ENCODE measurements at places on chromosomes 7 and 10.

DNA sequence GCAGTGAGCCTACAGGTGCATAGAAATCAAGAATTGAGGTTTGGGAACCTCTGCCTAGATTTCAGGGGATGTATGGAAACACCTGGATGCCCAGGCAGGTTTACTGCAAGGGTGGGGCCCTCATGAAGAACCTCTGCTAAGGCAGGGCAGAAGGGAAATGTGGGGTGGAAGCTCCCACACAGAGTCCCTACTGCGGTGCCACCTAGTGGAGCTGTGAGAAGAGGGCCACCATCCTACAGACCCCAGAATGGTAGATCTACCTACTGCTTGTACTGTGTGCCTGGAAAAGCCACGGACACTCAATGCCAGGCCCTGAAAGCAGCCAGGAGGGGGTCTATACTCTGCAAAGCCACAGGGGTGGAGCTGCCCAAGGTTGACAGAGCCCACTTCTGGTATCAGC lies 533.5 kb downstream of the GPAM start:
- DNase-seq = no peak

GRCh38 chr10:103911021-103911459 lies 6.9 kb downstream of the STN1 start:
- DNase-seq = no peak

GRCh38 chr7:21507627-21508343 lies 35.1 kb upstream of the DNAH11 start:
- no peak for DNase-seq

DNA sequence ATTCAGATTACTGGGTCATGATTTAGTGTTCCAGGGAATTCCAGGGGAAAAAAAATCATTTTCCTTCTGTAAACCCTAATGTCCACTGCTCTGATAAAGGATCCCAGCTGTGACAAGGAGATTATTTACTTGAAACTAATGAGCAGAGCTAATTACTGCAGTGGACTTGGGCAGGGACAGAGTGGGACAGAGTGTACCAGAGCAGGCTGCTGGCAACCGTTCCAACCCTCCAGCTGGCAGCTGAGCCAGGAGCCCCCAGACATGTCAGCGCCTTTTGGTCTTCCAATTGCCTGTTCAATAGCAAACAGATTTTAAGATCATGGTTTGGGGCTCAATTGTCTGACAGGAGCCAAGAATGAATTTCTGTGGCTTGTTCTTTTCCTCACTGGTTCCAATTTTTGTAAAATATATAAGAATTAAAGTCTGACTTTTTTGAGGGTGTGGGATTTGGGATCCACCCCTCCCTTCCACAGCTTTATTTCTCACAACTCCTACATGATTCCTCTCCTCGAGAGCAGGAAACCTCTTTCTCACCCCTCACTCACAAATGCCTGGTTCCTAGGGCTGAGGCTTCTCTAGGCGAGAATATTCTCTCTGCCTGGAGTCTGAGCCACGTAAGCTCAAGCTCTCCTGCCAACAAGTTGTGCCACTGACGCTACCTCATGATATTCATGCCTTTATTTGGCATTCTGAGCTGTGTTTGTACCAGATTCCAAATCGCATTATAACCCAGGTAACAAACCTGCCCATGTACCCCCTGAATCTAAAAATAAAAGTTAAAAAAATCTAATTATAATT lies 20.6 kb upstream of the FAM180A start:
- DNase-seq = no peak

- DNase-seq = no peak
Measured at GRCh38 chr10:132407243-132407746, 10.3 kb downstream of the PWWP2B start.
